M059J (cell line): ENCODE measurements at places on chromosomes 11 and 22. TPM values are rescaled to one million over a fixed set of nuclear protein-coding genes. Genes with fewer than 3 reads are reported as not detected.

The RCOR2 gene
- total RNA-seq = 1.1 and 1.9 TPM in 2 replicates

The TEAD1 gene
- total RNA-seq = 53.6 and 83.2 TPM in 2 replicates

- DNase-seq = peak; percentile 28
Measured at GRCh38 chr11:62458212-62459002, 39.6 kb downstream of the SCGB1A1 start.

- DNase-seq = no peak
Measured at GRCh38 chr22:22683668-22684361, 39.4 kb downstream of the GGTLC2 start.

- no peak for DNase-seq
Measured at GRCh38 chr11:44609783-44610155, 44.3 kb downstream of the CD82 start.

GRCh38 chr11:72513411-72513810 lies 79.1 kb upstream of the CLPB start:
- DNase-seq = no peak

DNA sequence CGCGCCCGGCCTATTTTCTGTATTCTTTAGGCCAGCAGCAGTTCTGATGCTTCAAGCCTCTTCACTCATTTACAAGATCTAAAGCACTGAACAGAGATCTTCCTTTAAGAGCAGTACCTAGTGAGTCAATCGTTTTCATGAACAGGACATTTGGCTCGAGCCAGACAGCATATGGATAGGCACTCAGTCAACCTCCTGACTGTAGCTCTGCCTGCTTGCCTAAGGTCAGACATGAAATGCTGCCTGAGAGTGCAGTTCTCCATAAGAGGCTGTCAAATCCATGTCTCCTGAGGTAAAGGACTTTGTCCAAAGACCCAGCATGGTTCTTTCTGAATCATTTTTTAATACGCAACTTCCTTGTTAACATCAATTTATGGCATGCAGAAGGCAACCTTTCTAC lies 941.2 kb downstream of the DLG2 start:
- DNase-seq = no peak

DNA sequence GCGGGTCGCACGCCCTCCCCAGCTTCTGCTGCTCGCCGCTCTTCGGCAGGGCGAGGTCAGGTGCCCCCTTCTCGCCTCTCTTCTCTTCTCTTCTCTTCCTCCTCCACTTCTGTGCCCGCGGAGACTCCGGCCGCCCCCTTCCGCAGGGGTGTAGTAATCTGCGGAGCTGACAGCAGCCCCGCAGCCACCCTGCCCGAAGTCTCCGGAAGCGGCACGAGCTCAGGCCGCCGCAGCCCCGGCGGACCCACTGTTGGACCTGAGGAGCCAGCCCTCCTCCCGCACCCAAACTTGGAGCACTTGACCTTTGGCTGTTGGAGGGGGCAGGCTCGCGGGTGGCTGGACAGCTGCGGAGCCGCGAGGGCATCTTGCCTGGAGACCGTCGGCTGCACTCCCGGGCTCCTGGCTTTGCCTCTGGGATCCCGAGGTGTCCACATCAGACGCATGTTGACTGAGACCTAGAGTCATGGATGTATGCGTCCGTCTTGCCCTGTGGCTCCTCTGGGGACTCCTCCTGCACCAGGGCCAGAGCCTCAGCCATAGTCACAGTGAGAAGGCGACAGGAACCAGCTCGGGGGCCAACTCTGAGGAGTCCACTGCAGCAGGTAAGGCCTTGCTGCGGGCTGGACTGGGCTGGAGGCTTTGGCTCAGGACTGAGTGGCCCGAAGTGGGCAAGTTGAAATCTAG lies 486 bp downstream of the STIM1 start:
- peak; percentile 59 for DNase-seq

DNA sequence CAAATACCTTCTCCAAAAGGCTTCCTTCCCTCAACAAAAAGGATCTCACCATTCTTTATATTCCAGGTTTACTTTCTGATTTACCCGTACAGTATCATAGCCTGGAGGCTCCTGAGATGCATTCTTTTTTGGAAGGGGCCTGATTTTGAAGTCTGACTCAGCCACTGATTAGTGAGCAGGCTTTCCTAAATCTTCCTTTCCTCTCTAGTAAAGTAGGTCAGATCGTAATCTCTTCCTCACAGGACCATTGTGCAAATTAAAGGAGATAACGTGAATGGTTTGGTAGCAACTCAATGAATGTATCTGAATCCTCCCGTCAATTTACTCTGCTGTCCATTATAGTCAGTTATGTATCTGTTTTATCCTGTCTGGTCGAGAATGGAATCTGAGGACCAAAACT lies 227.7 kb upstream of the ANO5 start:
- DNase-seq = no peak

- no peak for DNase-seq
Measured at GRCh38 chr22:48076008-48076407, 1313.6 kb downstream of the TBC1D22A start.

GRCh38 chr22:46430961-46431838 lies 95.7 kb downstream of the TRMU start:
- DNase-seq = no peak

DNA sequence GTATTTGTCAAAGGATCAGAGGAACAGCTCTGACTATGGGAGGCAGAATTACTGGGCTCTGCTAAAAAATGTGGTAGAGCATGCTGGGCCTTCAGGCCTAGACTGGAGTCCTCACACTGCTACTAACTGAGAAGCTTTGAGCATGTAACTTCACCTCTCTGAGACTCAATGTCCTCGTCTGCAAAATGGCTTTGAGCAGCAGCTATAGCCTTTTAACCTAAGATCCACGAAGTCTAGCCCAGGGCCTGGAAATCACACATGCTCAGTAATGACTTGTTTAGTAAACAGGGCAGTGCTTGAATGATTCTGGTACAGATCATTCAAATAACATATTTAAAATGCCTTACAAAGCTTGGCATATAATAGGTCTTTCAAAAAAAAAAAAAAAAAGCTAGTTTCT lies 221.7 kb downstream of the NTM start:
- no peak for DNase-seq

DNA sequence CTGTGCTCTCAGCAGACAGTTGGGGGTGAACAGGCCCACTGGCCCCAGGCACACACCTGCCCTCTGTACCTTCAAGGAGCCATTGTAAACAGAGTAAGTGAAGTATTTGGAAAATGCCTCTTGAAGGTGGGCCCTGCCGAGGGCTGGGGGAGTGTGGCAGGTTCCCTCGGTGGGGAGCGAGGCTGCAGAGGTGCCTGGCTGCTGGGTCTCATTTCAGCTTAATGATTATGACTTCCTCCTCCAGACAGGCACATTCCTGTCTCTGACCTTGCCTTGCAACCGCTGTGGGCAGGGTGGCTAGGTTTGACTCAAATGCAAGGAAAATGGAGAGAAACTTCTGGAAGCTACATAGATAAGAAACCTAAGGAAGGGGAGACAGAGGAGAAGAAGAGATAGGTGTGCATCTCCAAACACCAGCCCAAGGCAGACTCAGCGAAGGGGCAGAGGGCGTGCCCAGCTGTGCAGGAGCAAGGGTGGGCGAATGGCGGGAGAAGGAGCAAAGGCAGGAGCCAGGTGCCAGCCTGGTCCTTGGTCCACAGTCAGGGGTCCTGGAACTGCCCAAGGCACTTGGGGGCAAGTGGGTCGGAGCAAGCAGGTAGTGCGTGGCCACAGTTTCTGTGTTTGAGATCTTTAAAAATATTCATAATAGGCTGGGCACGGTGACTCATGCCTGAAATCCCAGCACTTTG lies 14.0 kb downstream of the GRAMD4 start:
- DNase-seq = no peak

GRCh38 chr11:14384338-14384737 lies 25.4 kb upstream of the RRAS2 start:
- DNase-seq = peak; percentile 73
